ENCODE measurements at places on chromosomes 1 and 21.
A peak's percentile ranks its signal among the peaks of the same experiment; 100 is the strongest.

DNA sequence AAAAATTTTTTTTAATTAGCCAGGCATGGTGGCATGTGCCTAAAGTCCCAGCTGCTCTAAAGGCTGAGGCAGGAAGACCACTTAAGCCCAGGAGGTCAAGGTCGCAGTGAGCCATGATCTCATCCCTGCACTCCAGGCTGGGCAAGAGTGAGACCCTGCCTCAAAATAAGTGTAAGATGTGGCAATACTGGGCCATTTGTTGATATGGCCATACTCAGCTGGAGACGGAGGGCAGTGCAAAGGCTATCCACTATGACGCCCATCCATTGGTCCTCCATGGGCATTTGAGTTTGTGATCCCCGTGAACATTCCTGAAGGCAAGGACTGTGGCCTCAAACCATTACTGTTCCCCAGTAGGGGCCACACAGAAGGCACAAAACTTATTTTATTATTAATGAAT is 1.5 kb downstream of the CASP9 start:
- no peak for DNase-seq

DNA sequence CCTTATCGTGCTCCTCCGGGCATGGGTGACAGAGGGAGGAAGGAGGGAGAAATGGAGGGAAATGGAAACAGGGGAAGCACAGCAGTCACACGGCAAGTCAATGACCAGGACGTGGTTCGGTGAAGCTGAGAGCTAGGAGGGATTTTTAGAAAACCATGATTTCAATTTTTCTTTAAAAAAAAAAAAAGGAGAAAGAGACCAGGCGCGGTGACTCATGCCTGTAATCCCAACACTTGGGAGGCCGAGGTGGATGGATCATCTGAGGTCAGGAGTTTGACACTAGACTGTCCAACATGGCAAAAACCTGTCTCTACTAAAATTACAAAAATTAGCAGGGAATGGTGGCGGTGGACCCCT is 776 bp upstream of the TNFRSF9 start:
- no peak for DNase-seq

DNA sequence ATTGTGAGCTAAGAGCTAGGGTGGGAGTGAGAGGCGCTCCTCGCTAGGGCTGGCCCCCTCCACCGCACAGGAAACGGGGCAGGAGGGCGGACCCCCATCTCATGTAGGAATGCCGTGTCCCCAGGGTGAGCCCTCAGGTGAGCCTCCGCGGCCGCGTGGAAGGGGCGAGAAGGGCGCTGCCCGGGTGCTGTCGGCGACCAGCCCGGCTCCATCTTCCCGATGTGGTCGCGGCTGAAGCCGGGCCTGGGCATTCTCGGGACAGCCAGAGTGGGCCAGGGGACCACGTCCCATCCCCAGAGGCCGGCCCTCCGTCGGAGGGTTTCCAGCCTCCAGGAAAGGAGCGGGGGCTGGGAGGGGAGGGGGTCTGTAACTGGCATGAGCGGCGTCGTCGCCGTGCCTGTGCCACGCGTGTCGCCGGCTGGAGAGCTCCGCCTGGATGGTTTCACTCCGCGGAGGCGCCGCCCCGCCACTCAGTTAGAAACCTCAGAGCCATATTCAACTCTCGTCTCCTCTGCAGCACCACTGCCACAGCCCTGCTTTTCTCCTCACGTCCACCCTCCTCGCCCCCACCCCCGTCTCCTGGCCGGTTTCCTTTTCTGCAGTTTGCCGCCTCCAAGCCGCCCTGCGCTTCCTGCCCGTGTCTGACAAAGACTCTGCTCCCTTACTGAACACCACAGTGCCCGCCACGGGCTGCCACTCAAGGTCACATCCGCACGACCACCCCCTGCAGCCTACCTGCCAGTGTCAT is at the start of gene TMEM269:
Gene TMEM269, plus strand, starts transcription at position 46 of the 748 bp plus-strand sequence. CDS start 4,903 bp downstream, outside the sequence.
- peak; percentile 25 for DNase-seq

- DNase-seq = no peak
Measured at GRCh38 chr21:25215698-25216384, 391.4 kb downstream of the MRPL39 start.

DNA sequence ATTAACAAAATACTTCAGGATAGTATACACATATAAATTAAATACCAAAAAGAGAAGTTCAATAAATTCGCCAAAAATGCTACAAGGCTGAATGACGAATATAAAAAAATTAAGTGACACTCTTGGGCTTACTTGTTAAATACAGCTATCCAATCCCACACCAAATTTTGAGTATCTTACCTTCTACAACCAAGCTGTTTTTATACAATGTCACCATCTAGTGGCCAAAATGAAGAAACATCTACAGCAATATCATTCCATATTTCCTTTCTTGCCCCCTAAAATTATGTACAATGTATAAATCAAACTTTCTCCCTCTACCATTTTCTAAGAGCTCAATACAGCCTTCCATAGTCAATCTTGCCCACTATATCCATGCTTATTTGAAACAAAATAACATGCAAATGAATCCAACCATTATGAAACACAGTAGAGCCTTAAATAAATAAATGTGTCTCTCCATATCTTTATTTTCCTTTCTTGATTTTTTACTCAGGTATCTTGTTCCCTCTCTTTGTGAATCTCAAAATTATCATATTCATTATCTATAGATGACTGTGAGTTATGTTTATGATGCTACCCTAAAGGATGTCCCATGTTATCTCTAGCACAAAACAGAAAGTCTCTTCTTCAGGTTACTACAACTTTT is 86.3 kb downstream of the ACBD6 start:
- no peak for DNase-seq

- no peak for DNase-seq
Measured at GRCh38 chr21:44024887-44025353, 12.8 kb downstream of the TRAPPC10 start.

- DNase-seq = no peak
Measured at GRCh38 chr1:64470665-64471217, 812 bp downstream of the CACHD1 start.

DNA sequence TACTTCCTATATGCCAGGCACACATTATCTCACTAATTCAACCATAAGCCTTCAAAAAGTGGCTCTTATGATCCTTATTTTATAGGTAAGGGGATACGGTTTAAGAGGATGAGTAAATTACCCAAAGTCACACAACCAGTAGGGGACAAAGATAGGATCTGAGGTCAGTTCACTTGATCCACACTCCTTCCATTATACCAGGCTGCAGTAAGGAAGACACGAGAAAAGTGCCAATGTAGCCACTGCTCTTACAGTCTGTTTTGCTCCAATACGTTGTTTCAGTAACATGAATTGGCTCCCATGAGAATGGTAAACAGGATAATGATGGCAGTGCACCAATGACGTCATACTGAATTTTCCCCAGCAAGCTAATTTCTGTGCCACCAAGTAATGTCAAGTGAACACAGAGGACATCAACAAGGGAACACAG is 15.4 kb upstream of the GUCA2A start:
- no peak for DNase-seq

DNA sequence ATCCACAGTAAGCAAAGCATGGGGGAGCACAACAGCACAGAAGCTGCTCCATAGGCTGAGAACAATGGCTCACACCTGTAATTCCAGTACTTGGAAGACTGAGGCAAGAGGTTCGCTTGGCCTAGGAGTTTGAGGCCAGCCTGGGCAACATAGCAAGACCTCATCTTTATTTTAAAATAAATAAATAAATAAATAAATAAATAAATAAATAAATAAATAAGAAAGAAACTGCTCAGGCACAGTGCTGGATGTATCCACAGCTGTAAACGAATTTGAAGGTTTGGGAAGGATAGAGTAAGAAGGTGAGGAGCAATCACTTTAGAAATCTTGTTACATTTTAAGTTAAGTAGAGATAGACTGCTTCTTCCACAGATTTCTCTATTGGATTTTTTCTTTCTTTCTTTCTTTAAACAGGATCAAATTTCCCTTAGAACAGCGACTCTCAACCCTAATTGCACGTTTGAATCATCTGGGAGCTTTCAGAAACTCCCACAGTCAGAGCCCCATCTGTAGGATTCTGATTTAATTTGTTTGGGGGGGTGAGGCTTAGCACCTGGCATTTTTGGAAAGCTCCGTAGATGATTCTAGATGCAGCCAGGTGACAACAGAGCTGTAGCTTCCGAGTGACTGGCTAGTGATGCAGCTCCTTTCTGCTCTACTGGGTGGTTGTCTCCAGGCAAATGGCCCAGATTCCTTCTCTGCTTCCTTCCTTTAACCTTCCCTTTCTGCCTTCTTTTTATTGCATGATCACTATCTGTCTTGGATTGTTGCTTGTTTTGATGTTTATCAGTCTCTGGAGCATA is 53.5 kb downstream of the S1PR1 start:
- DNase-seq = no peak

GRCh38 chr21:34821717-34822116 is 152.9 kb downstream of the CLIC6 start:
- no peak for DNase-seq

- no peak for DNase-seq
Measured at GRCh38 chr1:10168912-10169514, 41.4 kb upstream of the KIF1B start.

- no peak for DNase-seq
Measured at GRCh38 chr1:233707880-233708815, 94.2 kb downstream of the KCNK1 start.

DNA sequence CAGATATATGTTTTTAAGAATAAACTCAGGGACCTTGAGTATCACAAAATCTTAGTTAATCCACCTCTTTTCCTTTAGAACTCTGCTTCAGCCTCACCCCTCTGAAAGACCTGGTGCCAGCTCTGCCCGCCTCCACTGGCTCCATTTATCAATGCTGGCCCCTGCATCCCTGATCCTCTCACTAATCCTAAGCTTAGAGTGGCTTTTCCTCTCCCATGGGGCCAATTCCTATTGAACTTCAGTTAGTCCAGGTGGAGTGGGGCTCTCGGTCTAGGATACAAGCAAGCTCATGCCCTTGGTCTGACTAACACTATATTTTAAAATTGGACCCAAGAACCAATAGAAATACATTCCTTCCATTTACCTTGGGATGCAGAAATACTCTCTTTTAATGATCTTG is 87.0 kb downstream of the RGS7 start:
- no peak for DNase-seq

DNA sequence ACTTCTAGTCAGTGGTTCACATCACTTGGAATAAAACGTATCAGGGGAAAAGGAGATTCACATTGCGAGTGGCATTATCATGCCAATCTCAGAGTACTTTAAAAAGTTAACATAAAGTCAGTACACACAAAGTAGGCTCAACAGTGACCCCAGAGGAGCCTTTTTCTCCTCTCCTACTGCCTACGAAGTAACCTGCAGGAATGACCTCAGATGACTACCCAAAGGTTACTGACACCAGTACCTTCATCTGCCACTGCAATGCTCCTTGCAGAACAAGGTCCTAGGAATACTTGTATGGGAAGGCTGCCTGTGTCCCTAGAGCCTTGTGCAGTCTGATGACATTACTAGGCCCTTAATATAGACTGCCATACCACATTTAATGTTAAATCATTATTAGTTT is 389.8 kb upstream of the LYPLAL1 start:
- DNase-seq = no peak

DNA sequence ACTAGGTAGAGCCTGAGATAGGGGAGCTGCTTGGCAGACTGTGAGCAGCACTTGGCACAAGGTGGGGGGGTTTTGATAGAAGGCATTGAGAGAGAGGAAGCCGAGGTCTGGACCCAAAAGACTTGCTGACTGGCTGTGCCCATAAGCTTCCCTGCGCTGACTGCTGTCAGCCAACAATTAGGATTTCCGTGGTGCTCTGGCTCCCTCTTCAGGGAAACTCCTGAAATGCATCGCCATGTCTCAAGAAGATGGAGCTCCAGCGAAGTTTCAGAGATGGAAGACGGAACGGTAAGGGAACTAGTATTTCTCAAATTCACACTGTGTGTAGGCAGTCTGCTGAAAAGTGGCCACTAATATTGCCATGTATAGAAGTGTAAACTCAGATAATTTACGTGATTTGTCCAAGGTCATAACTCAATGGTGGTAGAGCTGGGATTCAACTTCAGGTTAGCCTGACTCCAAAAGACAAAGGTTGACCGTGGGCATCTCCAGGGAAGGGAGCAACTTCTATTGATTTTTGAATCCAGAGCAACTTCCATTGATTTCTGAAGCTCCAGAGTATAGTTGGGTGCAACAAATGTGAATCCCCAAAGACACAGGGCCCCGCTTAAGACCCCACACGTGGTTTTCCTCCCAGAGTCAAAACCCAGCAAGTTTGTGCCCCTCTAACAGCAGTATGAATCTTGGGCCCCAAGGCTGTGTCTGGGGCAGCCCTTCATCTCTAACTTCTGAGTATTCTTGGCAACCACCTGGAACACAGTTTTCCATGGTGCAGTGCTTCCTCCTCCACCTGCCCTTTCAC is 44.5 kb upstream of the CRNN start:
- peak; percentile 77 for DNase-seq

- no peak for DNase-seq
Measured at GRCh38 chr1:184843732-184844495, 89.3 kb upstream of the EDEM3 start.

GRCh38 chr1:232529747-232530146 is 100.2 kb downstream of the SIPA1L2 start:
- DNase-seq = no peak

DNA sequence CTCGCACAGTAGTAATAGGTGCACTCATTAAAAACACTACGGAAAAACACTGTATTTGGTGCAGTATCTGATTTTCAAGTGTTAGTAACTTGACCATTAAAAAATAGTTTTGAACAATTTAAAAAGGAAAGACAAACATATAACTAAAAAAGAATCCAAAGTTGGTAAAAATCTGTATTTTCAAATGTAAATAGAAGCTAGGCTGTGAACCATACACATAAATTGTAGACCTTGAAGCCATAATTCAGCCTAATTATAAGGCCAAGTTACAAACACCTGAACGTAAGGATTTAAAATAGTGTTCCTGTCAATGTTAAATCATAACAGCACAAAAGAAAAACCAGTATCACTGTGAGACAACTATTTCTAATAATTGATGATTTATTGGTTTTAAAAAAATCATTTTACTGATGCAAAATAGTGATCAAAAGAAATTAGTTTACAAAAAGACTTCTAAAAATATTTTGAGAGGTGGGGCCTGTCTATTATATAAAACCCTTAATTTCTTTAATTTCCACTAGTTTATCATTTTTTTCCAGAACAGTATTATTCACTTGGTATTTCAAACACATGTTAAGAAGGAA is 4.5 kb downstream of the IRF2BP2 start:
- DNase-seq = no peak

DNA sequence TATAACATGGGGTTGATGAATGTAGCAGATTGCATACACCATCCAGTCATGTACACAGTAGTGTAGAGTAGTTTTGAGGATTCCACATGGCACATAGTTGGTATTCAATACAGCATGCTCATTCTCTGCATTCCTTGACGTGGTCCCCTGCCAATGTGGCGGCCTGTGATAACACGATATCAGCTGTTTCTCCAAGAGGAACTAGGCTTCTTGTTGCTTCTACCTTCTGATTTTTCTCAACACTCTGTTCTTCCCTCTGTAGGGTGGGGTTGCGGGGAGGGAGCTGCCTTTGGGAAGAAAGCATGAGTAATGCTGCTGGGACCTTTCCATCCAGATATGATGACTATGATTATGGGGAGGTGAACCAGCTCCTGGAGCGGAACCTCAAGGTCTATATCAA is 19.4 kb downstream of the SESN2 start:
- no peak for DNase-seq

- DNase-seq = no peak
Measured at GRCh38 chr1:3386205-3387002, 68.1 kb upstream of the ARHGEF16 start.

Measured in stimulated activated CD4-positive, alpha-beta T cell treated with anti-CD3 and anti-CD28 coated beads, Interleukin-15, amount 100 ng/mL, for 48 hours (primary cell).